ENCODE measurements at places on chromosomes 7 and 10. TPM values are rescaled to one million over a fixed set of nuclear protein-coding genes. Genes with fewer than 3 reads are reported as not detected.

DNA sequence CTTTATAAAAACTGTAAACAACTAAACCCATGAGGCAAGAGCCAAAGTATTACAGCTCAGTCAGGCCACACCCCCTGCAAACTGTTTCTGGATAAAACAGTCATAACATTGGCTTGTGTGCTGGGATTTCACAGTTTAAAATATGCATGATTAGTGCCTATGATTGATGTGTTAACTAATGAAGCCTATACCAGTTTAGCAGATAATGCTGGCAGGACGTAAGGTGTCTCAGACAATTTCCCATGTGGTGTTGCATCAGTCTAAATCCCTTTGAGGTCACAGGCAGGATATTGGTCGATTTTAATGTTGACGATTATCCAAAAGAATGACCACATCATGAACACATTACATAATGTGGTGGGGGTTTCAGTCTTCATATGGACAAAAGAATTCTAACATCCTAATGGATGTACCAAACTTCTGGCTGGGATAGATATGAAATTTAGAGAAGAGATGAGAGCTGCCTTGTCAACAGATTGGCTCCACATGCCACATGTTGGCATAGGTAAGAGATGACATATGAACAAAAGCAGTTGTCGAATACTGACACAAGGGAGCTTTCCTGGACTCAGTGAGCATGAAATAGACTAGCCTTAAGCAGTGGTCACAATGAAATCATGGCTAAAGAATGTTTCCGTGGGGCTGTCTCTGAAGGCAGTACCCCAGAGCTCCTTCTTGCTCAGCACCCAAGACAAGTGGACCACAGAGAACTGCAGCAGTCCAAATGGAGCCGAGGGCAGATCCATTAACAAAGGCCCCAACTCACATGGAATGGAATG lies 445.6 kb downstream of the GFRA1 start:
- DNase-seq = no peak

Gene CHAT
- not detected for total RNA-seq

Gene TMEM176B
- 15.8 TPM for total RNA-seq

Gene TAS2R41
- not detected for total RNA-seq

DNA sequence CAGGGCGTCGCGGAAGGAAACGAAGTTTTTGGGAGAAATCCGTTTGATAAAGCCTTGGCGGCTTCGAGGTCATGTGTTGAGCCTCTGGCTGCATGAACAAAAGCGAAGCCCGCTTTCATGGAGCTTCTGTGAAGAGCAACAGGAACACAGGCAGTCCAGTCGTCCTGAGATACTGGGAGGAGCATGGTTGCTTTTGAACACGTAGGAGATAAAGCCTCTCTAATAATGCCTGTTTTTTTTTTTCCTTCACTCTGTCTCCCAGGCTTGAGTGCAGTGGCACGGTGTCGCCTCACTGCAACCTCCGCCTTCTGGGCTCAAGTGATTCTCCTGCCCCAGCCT lies 473 bp upstream of the ZNF32 start:
- no peak for DNase-seq

DNA sequence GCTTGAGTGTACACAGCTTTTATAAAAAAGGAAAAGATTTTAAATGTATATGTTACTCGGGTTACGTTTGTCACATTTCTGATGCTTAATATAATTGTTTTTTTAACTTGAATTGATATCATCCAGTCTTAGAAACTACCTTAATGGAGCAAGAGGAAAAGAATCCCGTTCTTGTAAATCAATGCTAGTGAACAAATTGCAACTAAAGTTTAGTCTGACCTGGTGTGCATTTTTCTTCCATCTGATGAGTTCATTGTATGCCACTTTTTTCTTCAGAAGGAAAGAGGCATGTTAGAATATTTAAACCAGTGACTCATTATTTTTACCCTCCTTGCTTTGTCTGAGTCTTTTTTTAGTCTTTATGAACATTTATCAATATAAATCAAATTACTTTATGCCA lies 34.7 kb downstream of the NET1 start:
- DNase-seq = no peak

GRCh38 chr10:127142856-127143255 lies 53.5 kb downstream of the INSYN2A start:
- DNase-seq = no peak

Gene SLC18A2
- total RNA-seq = 1.5 TPM

DNA sequence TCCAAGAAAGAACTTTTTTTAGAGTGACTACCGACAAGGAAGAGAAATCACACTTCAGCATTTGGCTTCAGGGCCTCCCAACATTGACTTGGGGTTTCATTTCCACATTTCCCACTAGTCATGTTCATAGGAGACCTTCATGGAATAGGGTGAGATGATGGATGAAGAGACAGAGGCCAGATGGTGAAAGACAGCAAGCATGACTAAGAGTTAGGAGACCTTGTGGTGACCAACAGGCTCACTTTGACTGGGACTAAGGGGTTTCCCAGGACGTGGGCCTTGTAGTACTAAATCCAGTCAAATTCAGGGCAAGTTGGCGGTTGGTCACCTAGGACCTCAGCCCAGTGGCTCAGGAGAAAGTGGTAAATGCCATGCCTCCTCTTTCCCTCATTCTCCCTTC lies 3.0 kb upstream of the GIMAP5 start:
- no peak for DNase-seq

Gene CACNA2D1
- 5.9 TPM for total RNA-seq

- no peak for DNase-seq
Measured at GRCh38 chr7:20153567-20153966, 63.6 kb downstream of the MACC1 start.

Gene NT5C3A
- 17.8 TPM for total RNA-seq

- DNase-seq = no peak
Measured at GRCh38 chr7:135831455-135832195, 83.0 kb upstream of the FAM180A start.

GRCh38 chr7:151696721-151697514 lies 177.2 kb upstream of the RHEB start:
- no peak for DNase-seq

- peak; percentile 52 for DNase-seq
Measured at GRCh38 chr7:68800316-68800715, 798.0 kb upstream of the AUTS2 start.

Gene CFAP69
- total RNA-seq = 1.9 TPM

DNA sequence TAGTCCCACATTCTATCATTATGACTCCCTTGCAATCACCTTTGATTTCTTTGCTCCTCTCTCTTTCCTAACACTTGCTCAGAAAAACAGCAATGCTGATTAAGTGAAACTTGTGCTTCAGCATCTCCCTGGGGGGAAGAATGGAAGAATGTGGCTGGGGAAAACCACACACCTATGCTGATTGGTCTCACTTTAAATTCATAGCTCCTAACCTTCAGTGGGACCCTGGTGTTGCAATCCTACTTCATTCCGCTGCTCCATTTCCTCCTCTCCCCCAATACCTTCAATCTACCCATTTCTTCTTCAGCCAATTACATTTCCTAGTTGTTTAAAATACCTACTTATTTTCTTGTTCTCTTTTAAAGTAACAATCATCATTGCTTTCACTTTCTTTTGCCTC lies 1166.7 kb upstream of the C7orf33 start:
- no peak for DNase-seq

DNA sequence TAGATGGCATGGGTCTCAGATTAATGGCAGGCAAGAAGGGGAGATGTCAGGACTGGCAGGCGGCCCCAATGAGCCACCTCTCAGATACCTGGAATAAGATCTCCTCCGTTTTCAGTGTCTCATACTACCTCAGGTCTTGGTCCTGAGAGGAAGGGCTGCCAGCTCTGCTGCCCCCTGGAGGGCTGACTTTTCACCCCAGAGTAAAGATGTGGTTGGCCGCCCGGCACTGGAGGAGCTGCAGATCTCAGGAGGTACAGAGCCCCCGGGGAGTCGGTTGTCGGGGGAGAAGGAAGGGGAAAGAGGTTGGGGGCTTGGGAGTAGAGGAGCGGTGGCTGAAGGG lies 642 bp upstream of the COL13A1 start:
- no peak for DNase-seq

Gene PCDH15
- not detected for total RNA-seq

Gene OR2A1
- not detected for total RNA-seq

DNA sequence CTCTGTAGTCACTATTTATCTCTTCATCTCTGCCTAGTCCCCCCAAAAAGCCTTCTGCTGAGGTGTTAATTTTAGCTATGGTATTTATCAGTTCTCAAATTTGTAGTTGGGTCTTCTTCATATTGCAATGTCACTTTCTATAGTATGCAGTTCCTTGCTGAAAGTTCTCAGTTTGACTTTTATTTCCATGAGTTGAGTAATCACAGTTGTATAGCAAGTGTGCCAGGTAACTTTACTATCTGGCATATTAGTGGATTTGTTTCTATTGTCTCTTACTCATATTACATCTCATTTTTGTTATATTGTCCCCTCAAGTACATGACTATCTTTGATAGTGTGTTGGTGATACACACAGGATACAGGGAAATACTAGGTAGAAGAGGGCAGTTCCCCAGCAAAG lies 152.8 kb downstream of the CUBN start:
- DNase-seq = no peak

Gene KAZALD1
- total RNA-seq = 4.8 TPM

Gene LIPF
- total RNA-seq = not detected

Gene LRRN3
- 0.38 TPM for total RNA-seq

DNA sequence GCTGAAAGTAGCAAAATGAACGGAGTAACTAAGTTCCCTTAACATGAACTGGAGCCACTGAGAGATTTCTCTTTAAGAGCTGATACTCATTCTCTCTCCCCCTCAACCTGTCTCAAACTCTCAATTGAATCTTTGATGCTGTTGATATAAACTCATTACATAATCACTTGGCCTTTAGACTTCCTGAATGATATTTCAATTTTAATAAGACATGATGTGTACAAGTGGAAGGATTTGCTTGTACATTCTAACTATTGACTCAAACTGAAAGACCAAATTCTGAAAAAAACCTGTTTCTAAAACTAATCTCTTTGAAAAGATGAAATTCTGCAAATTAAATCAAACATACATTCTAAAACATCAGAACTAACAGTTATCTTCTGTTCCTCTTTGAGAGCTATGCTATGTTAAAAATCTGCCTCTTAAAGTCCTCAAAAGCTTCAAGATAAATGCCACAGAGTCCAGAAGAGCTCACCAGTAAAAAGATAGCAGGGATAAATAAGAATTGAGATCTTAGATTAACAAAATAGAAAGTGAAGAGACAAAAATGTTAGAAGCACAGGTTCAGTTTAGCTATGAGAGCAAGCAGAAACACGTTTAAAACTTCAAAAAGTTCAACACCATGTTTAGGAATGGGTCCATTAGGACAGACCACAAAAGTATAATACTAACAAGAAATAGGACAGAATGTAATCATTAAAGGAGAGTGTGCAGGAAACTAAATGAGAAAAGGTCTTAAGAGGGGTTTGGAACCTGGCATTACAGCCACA lies 46.1 kb downstream of the TNPO3 start:
- no peak for DNase-seq

- DNase-seq = no peak
Measured at GRCh38 chr10:119783665-119784027, 57.8 kb downstream of the INPP5F start.

DNA sequence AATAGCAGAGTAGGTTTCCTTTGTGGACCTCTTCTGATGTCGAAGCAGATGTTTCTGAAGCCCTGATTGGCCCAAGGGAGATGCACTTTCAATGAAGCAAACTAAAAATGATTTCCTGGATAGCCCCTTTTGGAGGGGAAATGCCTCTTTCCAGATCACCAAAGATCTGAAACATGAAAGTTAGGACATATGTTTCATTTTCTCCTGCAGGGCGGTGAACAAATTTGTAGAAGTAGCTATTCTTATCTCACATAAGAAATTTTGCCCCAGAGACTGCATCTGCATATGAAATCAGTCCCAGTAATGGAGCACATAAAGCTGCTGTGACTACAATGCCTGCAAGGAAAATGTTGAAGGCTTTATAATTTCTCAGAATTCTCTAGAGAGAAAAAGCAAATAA lies 56.0 kb downstream of the THSD7A start:
- no peak for DNase-seq

DNA sequence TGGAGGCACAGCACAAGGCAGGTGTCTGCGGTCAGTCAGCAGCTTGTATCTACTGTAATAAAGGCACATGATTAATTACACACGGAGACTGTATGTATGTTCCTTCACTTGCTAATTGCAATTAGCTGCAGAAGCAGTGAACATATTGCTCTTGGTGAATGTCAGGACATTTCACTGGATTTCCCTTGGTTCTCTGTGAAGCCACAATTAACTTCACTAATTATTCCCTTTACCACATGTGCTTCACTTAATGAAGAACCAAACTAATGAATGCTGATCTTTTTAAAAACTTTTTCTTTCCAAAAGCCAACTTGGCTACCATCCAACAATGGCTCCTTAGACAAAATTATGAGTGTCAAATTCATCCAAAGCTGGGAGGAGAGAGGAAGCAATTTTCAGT lies 290.7 kb downstream of the ADRA2A start:
- DNase-seq = no peak

Gene FAM237B
- total RNA-seq = not detected

DNA sequence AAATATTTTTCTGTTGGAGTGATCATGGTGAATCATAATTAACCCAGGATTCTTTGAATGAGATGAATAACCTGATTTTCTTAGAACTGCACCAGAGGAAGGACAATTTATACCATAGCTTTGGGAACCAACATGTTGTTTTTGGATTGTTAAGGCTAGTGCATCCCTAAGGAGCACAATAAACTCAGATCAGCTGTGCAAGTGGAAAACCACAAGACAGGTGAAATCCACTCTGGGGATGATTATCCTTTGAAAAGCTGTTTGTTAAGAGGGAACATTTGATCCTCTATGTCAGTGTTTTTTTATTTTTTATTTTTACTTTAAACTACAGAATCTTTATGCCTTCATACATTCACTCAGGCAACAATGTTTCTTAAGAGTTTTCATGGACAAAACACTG lies 232.1 kb upstream of the PCLO start:
- DNase-seq = no peak

Gene PRRT4
- total RNA-seq = not detected

Gene TBX20
- total RNA-seq = 0.27 TPM

GRCh38 chr7:454356-455109 lies 65.1 kb downstream of the PDGFA start:
- no peak for DNase-seq

DNA sequence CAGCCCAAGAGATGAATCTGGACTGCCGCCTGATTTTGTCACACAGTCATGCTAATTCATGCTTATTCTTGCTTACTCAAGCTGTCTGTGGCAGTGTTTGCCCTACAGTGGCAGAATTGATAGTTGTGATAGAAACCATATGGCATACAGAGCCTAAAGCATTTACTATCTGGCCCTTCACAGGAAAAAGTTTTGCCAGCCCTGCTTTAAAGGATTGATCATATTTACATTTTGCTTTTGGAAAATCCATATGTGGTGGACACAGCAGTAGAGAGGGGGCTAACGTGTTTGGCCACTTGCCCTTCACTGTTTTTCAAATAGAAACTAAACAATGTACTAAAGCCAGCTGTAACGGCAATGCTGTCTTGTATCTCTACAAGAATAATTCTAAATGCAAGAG lies 974.0 kb upstream of the GHITM start:
- DNase-seq = no peak

Gene NUTM2D
- total RNA-seq = 4.0 TPM

Gene MSMB
- total RNA-seq = not detected

Gene ERLIN1
- 17.7 TPM for total RNA-seq

GRCh38 chr7:70855373-70855772 lies 276.6 kb upstream of the GALNT17 start:
- DNase-seq = no peak

Gene NUDT13
- total RNA-seq = 1.9 TPM

Gene ATP5F1C
- 291 TPM for total RNA-seq

Gene BEND7
- 26.2 TPM for total RNA-seq

- DNase-seq = no peak
Measured at GRCh38 chr10:100802196-100802595, 56.8 kb downstream of the PAX2 start.
